Posterior cingulate gyrus (tissue), 11 donors: ENCODE measurements at places on chromosomes 12 and 14.

DNA sequence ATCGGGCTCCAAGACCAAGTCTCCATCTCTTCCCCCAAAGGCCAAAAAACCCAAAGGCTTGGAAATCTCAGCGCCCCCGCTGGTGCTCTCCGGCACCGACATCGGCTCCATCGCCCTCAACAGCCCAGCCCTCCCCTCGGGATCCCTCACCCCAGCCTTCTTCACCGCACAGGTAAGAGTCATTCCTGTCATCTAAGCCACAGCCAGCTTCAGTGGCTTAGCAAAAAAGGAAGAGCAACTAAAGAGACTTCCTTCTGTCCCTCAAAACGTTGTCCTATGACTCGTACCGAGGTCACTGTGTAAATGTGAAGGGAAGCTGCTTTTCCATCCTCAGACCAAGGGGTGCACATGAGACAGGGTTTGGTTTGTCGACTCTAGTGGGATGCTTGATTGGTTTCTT lies 53.4 kb downstream of the ELK3 start:
- no peak for DNase-seq

DNA sequence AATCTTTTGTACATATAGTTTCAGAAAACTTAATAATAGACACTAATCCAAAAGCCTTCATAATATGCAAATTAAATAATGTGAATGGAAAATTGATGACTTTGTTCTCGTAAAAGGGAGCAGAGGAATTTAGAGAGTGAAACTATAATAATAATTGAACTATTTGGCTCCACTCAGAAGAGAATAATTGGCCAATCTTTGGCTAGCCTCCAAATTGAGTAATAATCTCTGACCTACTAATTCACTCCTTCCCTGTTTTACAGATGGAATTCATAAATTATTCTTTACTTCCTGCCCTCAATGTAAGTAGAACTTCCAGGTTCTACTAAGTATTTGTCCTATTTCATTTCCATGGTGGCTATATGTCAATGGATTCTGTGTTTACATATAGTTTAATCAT lies 15.8 kb downstream of the TRIM9 start:
- no peak for DNase-seq

DNA sequence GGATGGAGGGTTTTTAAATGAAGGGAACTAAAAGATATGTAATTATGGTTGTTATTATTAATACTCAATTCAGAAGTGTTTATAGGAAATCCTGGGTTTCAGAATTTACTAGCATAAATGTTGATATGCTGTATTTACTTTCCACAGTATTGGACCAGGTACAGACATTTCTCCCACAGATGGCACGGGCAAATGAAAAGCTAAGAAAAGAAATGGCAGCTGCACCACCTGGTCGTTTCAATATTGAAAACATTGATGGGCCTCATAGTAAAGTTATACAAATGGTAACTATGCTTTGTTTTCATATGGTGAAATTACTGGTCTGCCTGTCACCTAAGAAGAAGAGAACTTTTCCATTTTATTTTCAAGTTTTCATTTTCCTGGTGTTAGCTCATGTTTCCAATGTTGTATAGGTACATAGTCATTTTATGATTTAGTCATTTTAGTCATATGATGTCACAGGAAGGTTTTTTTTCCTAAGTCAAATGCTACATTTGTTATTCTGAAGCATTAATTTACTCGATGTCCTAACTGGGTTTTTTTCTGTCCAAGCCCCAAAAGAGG lies 5.5 kb downstream of the NOPCHAP1 start:
- DNase-seq = no peak

DNA sequence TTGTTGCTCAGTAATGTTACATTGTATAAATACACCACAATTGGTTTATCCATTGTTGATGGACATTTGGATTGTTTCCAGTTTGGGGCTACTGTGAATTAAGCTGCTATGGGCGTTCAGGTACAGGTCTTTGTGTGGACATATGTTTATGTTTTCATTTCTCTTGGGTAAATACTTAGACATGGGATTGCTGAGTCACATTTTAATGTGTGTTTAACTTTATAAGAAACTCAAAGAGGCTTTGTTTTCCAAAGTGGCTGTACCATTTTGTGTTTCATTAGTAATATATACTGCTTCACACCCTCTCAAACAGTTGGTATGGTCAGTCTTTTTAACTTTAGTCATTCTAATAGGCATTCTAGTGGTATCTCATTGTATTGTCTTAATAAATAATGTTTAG lies 225.0 kb downstream of the SPTSSA start:
- no peak for DNase-seq

DNA sequence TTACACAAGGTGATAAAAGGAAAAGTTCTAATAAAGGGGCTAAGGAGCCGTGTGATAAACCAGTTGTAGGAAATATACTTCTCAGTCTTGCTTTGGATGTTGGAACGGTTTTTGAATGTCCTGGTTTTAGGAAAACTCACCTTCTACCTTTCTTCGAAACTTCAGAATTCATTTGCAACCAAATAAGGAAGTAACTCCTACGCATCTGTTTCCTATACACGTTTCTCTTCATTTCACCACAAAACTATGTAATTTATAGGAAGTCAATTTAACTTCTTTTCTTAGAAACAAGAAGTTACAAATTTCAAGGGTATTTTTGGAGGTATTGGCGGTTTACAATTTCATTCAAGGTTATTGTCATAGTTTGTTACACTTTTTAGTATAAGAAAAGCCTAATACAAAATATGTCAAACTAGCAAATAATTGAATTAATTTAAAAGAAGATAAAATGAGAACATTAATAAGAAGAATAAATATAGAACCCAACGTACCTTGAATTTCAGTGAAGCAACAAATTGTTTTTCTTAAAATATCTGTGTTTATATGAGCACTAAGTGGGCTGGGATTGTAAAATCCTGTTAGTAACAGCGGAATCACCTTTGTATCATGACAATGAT lies 33.2 kb upstream of the CD69 start:
- no peak for DNase-seq

- no peak for DNase-seq
Observed at GRCh38 chr12:54598970-54599369, 10.5 kb upstream of the PPP1R1A start.

GRCh38 chr12:91178139-91178561 lies 4.5 kb downstream of the DCN start:
- no peak for DNase-seq

- no peak for DNase-seq
Observed at GRCh38 chr12:132144810-132145168, 532 bp downstream of the NOC4L start.

- no peak for DNase-seq
Observed at GRCh38 chr12:32105986-32106516, 596 bp upstream of the BICD1 start.

GRCh38 chr14:103545219-103545914 lies 16.4 kb downstream of the TRMT61A start:
- DNase-seq = peak; percentile 84

DNA sequence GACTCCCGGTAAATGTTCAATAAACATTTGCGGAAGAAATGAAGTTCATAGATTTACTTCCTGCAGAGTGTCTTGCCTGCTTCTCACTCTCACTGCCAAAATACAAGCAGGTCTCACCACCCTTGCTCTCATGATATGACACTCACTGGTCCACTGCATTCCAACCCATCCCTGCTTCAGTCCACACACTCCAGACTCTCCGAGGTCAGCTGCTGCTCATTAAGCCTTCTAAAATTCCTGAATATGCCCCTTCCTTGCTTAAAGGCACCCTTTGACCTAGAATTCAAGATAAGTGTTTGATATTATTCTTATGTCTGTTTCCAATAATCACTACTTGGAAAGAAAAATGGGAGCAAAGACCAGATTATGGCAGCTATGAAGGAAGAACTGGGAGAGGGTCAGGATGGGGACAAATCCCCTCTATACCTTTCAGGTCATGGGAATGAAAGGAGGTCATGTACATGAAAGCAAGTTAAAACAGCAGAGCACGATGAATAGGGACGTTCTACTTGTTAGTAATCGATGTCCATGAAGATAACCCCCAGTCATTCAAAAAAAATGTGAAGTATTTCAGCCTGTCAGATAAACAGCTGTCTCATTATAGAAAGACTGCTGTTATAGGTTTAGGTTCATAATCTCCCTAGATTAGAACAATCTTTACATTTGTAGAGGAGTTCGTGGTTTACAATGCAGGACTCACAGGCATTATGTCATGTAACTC lies 10.5 kb upstream of the NID2 start:
- no peak for DNase-seq

GRCh38 chr12:14153803-14154202 lies 172.4 kb upstream of the GRIN2B start:
- DNase-seq = no peak

GRCh38 chr12:11324426-11324825 lies 14.2 kb upstream of the PRB4 start:
- no peak for DNase-seq

- no peak for DNase-seq
Observed at GRCh38 chr14:72512281-72512680, 381.6 kb downstream of the DPF3 start.

DNA sequence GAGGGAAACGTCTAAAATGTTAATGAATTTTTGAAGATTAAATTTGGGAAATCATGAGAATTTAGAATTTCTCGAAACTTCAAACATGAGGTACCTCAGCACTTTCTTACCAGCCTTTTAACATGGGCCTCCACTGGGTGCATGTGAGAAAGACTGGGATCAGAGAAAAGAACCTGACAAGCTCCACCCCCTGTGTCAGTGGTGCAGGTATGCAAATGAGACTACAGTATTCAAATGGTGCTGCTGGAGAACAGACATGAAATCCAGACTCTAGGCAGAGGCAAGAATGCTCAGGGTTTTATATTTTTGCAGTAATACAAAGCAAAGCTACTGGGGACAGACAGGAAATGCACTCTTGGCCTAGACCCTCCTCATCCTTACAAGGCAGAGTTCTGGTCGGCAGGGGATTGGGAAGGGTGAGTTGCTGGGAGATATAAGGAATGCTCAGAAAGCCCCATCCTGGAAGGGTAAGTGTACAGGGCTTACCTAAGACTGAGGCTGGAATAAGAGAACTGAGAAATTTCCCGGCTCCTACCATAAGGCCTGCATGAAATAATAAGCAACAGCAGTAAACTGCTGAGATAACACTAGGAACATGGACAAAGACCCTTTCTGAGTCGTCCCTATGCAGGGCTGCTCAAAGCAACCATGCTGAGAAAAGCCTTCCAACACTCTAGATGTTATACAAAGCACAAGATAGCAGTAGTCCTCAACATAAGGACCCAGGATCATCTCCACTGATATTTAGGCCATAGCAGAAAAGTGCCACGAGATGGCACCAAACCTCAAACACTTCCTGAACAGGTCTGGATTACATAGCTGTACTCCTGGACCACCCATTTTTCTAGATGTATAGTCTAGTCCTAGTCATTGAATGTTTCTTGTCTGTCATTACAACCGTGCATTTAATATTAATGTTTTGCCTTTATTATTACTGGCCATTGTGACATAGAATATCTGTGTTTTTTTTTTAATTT lies 260.8 kb downstream of the RASSF9 start:
- peak; percentile 17 for DNase-seq

DNA sequence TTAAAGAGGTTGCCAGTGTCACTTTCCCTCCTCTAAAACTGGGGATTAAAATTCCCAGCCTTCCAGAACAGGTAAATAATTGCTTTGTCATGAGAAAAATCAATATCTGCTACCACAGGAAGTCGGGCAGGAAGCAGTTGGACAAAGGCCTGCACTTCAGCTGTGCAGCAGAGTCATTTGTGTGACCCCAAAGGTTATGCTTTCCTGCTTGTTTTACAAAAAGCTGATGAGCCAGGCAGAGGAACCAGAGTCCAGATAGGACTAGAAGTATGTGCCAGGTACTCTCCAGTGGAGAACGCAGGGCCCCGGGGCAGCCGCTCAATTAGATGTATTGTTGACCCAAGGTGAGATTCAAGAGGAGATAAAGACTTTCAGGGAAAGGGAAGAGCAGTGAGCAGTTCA lies 117.1 kb upstream of the FRMD6 start:
- DNase-seq = no peak

DNA sequence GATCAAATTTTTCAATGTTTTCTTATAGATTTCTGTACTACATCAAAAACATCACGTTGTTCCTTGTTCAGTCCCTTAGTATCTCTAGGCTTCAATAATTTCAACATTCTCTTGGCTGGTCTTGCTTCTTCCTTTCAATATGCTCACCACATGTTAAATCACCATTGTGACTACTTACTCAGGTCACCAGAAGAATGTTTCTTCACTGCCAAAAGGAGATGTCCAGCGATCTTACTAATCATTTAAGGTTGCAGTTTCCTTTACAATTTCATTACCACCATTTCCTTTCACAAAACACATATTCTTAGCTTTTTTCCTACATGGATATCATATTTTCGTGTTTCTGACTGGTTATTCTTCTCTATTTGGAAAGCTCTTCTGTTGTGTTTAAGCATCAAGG lies 363.8 kb downstream of the NAV3 start:
- DNase-seq = no peak

DNA sequence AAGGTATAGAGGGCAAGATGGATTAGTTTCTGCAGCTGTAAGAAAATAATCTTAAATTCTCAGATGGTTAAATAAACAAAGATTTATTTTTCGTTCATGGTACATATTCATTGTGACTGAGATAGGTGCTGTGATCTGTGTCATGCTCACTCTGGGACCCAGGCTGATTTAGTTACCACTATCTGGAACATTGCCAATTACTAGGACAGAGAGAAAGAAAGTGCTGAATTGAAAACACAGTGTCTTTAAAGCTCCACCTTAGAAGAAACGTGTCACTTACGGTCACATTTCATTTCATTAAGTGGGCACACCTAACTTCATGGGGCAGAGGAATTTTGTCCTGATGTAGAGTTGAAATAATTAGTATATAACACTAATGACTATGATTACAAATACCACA lies 430.0 kb downstream of the CCDC91 start:
- no peak for DNase-seq

GRCh38 chr12:6468283-6468575 lies 2.2 kb downstream of the VAMP1 start:
- DNase-seq = no peak

DNA sequence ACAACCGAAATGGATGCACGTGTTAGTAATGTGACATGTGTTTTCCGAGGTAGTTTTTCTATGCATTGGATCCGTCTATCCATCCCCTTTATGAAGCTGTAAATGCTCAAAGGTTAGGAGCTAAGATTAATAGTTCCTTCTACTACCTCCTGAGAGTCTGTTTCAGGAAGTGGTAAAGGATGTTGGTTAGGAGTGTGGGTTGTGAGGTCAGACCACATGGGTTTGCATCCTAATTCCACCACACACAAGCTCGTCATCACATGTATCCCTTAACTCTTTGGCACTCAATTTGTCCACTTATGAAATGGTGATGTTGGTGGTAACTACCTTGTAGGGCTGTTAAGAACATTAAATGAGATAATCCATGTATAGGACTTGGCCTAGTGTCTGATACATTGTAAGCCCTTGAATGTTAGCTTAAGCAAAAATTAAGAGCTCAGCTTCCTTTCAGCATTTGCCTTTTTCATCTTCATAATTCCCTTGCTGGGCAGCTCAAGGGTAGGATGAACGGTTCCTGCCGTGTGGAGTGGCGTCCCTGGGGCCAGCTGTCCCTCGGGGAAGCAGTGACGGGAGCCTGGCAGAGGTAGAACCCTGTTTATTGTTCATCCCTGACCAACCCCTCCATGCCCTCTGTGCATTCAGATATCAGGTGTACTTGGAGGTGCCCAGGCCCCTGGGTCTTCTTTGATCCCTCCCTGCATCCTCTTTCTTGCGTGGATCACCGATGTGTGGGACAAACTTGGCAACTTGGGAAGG lies 52.3 kb downstream of the TSPAN9 start:
- peak; percentile 54 for DNase-seq

- DNase-seq = no peak
Observed at GRCh38 chr14:75323571-75323970, 44.9 kb downstream of the FOS start.
